ENCODE measurements at places on chromosomes 2 and 18. TPM values are rescaled to one million over a fixed set of nuclear protein-coding genes. Genes with fewer than 3 reads are reported as not detected.
A peak's percentile ranks its signal among the peaks of the same experiment; 100 is the strongest.

DNA sequence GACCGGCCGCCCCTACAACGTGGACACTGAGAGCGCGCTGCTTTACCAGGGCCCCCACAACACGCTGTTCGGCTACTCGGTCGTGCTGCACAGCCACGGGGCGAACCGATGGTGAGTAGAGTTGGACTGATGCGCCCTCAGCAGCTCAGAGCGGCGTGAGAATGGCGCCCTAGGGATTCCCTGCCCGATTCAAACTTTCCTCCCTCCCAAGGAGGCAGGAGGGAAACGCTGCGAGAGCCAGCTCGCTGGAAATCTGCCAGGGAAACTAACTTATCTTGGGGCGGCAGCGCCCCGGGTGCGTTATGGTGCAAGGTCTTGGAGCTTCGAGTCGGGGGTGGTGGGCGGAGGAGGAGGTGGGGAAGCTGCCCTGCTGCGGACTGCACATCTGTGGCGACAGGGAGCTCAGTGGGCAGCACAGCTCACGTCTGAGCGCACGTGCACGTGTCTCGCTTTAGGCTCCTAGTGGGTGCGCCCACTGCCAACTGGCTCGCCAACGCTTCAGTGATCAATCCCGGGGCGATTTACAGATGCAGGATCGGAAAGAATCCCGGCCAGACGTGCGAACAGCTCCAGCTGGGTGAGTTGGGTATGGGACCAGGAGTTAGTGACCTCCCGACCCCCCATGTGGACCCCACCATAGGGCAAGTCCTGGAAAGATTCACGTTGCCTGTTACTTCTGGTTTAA lies 697 bp downstream of the ITGA4 start:
- no peak for DNase-seq

DNA sequence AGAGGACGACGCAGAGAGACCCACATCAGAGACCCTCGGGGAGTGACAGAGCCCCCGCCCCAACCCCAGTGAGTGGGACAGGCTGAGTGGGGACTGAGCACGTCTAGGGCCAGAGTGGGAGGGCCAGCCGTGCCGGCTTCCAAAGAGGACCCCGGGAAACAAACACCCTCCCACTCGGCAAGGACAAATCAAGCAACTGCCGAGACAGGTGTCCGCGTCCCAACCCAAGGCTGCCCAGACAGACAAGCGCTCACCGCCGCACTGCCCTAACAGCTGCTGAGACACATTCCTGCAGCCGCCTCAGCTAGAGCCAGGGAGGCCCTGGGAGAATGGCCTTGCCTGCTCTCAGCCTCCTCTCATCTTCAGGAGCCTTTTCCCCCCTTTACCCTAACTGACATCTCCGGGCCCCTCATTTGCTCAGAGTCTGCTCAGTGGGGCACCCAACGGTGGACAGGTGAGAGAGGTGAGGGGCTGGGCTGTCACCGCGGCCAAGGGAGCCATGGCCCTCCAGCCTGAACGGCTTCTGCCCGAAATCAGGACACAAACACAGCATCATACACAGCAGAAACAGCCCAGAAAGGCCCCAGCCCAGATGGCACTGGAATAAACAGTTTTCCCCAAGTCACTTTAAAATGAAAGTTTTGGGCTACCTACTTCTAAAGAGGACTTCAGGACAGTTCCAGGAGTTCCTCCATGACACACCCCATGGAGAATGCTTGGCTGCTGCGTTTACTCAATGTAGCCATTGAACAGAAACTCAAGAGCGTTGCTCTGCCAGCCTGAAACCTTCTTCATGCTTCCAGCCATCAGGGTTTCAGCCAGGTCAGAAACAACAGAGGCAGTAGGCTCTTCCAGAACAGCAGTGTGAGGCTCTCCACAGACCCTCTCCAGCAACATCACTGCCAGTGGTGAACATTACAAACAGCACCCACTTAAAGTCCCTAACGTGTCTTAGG lies 23.6 kb downstream of the SLC66A2 start:
- DNase-seq = no peak

DNA sequence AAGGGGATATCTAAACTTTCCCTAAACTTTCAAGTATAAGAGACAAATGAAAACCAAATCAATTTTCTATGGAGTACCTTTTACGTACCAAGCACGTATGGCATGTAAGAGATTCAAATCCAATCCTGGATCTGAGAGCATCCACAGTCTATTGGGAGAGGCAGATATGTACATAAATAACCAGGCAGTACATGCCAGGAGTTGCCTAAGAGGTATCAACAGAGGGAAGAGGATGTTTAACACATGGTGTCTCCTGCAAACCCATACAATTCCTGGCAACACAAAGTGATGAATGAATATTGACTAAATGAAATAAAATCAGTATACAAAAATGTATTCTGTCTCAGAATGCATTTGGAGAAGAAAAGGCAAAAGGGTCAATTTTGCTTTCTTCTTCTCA lies 116.6 kb downstream of the PIGN start:
- DNase-seq = no peak

GRCh38 chr2:23213196-23213595 lies 171.8 kb upstream of the KLHL29 start:
- DNase-seq = no peak

GRCh38 chr2:241129086-241129871 lies 20.0 kb downstream of the PASK start:
- DNase-seq = no peak

DNA sequence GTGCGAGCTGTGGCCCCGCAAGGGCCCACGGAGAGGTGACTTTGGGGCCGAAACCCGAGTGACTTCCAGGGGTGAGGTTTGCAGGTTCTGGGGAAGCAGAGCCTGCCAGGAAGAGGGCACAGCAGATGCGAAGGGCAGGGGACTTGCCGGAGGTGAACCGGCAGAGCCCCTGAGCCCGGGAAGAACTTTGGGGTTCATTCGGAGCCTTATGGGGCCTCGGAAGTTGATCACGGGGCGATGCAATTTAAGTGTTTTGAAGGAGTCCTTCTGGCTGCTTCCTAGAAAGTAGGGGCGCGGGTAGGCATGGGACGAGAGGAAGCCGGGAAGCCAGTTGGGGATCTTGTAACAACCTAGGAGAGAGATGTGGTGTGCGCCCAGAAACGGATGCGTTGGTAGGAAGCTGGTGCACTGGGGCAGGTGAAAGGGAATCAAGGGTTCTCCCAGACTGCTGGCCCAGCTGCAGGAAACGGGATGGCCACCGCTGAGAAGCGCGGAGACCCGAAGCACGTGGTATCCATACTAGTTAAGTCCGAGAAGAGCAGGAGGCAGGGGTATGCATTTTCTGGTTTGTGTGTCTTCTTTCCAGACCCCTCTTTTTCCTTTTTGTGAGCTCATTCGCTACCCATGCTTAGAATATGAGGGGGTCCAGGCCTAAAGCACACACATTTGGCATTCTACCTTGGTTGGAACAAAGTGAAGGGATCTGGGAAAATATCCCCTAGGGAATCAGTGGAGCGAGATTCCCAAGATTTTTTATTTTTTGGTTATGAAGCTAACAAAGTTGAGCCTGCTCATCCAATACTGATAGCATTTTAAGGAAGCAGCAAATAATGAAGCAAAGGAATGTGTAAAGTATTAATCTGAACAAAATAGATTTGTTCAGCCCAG lies 758 bp downstream of the SCLY start:
- no peak for DNase-seq

DNA sequence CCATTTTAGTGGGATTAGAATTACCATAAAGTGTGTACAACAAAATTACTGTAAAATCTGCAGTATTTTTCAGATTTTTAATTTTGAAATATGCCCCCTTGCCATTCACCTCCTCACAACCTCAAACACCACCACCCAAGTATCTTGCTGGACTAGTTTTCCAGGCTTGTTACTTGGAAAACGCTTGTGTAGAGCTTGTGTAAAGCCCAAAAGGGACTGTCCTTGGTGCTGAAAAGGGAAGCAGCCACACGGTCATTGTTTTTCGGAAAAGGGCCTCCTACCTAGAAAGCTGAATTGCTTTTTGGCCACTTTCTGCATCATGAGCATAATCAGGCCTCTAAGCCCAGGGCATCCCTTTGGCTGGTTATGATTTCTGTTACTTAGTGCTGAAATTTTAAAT lies 563.4 kb downstream of the LRRTM4 start:
- no peak for DNase-seq

- DNase-seq = no peak
Observed at GRCh38 chr2:213189001-213189899, 37.8 kb upstream of the IKZF2 start.

GRCh38 chr2:36330473-36331395 lies 24.8 kb upstream of the CRIM1 start:
- no peak for DNase-seq

- DNase-seq = no peak
Observed at GRCh38 chr18:78717051-78717765, 262.4 kb upstream of the SALL3 start.

DNA sequence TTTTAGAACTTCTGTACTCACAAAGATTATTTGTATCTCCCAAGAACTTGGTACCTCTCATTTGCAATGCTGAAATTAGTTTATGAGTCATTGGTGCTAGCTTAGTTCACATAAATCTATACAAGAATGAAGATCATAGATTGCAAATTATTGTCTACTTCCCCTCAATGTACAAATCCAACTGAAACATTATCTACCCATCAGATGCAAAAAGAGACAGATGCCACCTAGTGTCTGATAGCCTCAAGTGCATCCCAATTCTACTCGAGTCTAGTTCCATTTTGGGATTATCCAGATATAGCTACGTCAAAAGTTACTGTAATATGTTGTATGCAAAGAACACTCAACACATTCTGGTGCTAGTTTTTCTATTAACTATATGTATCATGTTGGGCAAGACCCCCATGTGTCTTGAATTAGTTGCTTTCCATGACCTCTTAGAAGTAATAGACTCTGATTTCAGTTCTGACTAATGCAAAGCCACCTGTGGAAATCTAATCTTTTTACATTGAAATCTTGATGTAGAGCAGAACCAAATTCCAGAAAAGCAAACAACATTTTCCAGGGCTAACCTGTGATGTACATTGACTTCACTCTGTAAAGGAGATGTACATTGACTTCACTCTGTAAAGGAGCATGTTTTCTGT lies 210.0 kb downstream of the RBM43 start:
- DNase-seq = peak; percentile 3

Gene HNMT
- total RNA-seq = 11.3 TPM

Gene CGREF1
- total RNA-seq = 1.7 TPM
